Mesothelial cell of epicardium (in vitro differentiated cells): ENCODE measurements at places on chromosomes 13 and 19. TPM values are rescaled to one million over a fixed set of nuclear protein-coding genes. Genes with fewer than 3 reads are reported as not detected.

- peaks cover 2% of the 10 kb centered on the region for H3K4me1 ChIP-seq
- DNase-seq, result no peak
- H3K27me3 ChIP-seq, result peaks cover 5% of the 10 kb centered on the region
- H3K36me3 ChIP-seq, result no peaks in the 10 kb centered on the region
These were observed 26.2 kb upstream of the C13orf42 start for GRCh38 chr13:51137250-51137649.

- H3K27me3 ChIP-seq, result no peaks in the 10 kb centered on the region
- H3K27ac ChIP-seq, result no peak overlapping the region
- H3K4me3 ChIP-seq, result no peak overlapping the region
These were observed 87.7 kb downstream of the SLITRK1 start for GRCh38 chr13:83794583-83794982.

DNA sequence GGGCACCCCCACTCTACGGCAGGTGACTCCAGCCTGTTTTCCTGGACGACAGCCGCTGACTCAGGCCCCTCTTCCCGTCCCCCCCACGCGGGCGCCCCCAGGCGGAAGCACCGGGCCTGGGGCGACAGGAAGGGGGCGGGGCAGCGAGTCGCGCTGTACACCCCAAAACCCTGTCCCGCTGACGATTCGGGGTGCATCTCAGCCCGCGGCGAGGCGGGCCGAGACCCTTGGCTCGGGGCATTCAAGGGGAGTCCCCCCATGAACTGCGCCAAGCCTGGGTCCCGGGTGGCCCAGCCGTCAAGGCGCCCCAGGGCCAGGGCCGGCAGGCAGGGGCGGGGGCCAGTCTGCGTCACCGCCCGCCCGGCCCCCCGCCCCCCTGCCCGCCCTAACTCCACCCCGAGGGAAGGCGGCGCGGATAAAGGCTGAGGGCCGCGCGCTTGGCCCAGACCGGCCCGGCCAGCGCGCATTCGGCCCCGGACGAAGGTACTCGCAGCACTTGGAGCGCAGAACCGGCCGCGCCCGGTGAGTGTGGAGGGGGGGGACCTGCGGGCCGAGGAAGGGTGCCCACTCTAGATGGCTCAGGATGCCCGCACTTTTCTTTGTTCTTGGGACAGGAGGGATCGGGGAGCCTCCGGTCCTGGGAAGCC, at the start of gene MIDN:
Gene MIDN (plus strand): TSS at position 445 of the 647 bp plus-strand sequence. CDS start 1,714 bp downstream, outside the sequence.
- H3K36me3 ChIP-seq, result no peaks in the 10 kb centered on the region
- H3K4me3 ChIP-seq, result peak within 1 kb of the TSS; percentile 77
- DNase-seq, result peak; percentile 64
- no peaks in the 10 kb centered on the region for H3K27me3 ChIP-seq
- peaks cover 13% of the 10 kb centered on the region for H3K4me1 ChIP-seq
- peak within 1 kb of the TSS; percentile 90 for H3K27ac ChIP-seq

- peak; percentile 65 for DNase-seq
- H3K27me3 ChIP-seq, result no peaks in the 10 kb centered on the region
- H3K4me3 ChIP-seq, result peak overlapping the region; percentile 71
- H3K36me3 ChIP-seq, result peaks cover 4% of the 10 kb centered on the region
These were observed 102.5 kb downstream of the GADD45B start for GRCh38 chr19:2578391-2578890.

GNG8 gene
- total RNA-seq, result 7.6 to 13.7 TPM (median 12.2 TPM) in 3 replicates

DNA sequence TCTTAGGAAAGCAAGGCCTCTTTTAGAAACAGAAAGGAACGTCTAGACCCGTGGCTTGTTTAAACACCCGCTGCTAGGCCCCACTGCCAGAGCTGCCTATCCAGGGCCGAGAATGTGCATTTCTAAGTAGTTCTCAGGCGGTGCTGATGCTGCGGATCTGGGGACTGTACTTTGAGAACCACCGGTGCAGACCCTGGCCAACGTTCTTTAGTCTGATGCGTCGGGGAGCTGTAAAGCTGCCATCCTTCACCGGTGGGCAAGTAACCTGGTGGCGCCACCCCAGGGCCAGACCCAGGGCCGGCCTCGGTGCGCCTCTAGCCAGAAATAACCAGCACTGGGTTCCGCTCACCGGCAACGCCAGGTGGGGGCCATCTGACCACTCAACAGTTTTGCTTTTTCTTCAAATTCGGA, 47.1 kb downstream of the TGDS start:
- H3K4me1 ChIP-seq, result peaks cover 11% of the 10 kb centered on the region
- H3K27me3 ChIP-seq, result peaks cover 3% of the 10 kb centered on the region
- no peak for DNase-seq
- H3K4me3 ChIP-seq, result peak overlapping the region; percentile 83

GDF15 gene
- total RNA-seq, result 3.2 to 4.7 TPM (median 3.9 TPM) in 3 replicates

DNA sequence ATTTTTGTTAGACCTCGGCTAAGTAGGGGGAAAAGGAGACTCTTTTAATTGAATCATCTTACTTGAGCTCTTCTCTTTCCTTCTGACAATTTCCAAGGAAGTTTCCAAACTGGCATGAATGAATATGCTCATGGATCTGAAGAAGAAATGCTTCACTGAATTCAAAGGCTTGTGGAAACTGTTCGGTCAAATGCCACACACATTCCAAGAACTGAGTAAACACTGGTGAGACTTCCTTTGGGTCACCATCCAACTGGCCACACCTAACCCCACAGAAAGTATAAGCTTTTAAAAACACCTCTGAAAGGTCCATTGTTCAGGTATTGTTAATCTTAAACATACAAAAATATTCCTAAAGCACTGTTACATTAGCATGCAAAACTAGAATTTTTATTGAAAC, 33.6 kb downstream of the MTMR6 start:
- H3K27ac ChIP-seq, result no peak overlapping the region
- no peak for DNase-seq
- H3K4me1 ChIP-seq, result peaks cover 2% of the 10 kb centered on the region
- no peaks in the 10 kb centered on the region for H3K27me3 ChIP-seq
- H3K4me3 ChIP-seq, result no peak overlapping the region

DNA sequence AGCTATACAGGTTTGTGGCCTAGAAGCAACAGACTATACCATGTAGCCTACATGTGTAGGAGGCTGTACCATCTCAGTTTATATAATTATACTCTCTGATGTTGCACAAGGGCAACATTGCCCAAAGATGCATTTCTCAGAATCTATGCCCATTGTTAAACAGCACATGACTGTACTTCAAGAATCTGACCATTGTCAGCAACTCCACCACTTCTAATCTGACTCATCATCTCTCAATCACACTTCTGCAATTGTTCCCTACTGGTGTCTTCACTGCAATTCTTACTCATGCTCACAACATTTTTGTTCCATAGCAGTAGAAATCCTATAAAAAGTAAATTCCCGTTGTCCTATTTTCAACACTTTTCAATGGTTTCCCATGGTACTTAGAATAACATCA, 63.9 kb upstream of the ATXN8OS start:
- no peaks in the 10 kb centered on the region for H3K27me3 ChIP-seq
- H3K27ac ChIP-seq, result no peak overlapping the region
- no peaks in the 10 kb centered on the region for H3K36me3 ChIP-seq
- H3K4me3 ChIP-seq, result no peak overlapping the region

DNA sequence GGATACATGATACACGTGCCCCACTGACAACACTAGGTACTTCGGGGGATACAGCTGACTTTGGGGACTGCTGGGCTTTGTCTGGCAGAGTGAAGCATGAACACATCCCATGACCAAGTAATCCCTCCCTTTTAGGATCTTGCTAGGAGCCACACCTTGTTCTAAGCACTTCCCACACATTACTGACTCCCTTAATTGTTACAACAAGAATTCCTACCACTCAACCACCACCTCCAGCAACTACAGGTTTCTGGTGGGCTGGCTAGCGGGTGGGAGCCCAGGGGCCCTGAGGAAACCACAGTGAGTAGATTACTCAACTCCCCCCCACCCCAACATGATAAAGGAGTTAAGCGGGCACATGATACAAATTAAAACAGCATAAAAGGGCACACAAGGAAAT, 7.2 kb upstream of the SLC35E1 start:
- no peak overlapping the region for H3K27ac ChIP-seq
- peaks cover 13% of the 10 kb centered on the region for H3K36me3 ChIP-seq
- H3K4me3 ChIP-seq, result no peak overlapping the region
- no peak for DNase-seq

GRCh38 chr19:30710721-30711120, 338.5 kb downstream of the ZNF536 start:
- no peaks in the 10 kb centered on the region for H3K36me3 ChIP-seq
- peaks cover 8% of the 10 kb centered on the region for H3K4me1 ChIP-seq
- H3K27ac ChIP-seq, result no peak overlapping the region

DNA sequence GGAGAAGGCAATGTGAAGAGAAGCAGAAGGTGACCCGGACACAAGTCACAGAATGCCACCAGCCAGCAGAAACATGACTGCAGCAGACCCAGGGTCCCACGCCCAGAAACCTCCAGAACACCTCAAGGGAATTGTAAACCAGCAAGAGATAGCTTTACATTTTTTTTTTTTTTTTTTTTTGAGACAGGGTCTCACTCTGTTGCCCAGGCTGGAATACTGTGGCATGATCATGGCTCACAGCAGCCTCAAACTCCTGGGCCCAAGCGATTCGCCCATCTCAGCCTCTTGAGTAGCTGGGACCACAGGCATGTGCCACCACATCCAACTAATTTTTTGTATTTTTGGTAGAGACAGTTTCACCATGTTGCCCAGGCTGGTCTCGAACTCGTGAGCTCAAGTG, 10.5 kb upstream of the CEACAM20 start:
- H3K27ac ChIP-seq, result no peak overlapping the region
- H3K36me3 ChIP-seq, result no peaks in the 10 kb centered on the region
- peaks cover 15% of the 10 kb centered on the region for H3K27me3 ChIP-seq
- DNase-seq, result no peak
- no peaks in the 10 kb centered on the region for H3K4me1 ChIP-seq

DNA sequence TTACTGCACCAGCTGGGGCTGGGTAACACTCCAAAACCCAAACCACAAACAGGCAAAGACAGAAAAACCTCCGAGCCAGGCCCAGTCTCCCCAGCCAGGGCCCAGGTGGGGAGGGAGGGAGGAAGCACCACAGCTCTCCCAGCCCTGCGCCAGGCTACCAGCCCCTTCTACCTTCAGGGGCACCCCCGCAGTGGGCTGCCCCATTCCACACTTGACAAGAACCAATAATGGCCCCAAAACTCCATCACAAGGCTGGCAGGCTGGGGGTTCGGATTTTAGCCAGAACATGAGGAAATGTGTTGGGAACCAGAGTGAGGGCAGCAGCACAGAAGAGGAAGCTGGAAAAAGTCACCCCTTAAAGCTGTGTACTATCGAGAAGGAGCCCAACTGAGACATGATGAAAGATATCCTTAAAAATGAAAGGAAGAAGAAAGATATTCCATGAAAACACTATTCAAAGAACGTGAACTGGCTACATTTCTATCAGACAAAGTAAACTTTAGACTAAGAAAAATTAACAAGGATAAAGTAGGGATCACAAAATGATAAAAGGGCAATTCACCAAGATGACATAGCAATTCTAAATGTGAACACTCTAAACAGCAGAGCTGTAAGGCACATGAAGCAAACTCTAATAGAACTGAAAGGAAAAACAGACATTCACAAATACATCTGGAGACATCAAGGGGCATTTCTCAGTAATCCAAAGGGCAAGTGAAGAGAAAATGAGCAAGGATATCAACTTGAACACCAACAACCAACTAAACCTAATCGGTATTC, 12.9 kb downstream of the TUBGCP3 start:
- peak overlapping the region; percentile 22 for H3K27ac ChIP-seq
- H3K4me1 ChIP-seq, result peaks cover 14% of the 10 kb centered on the region
- H3K4me3 ChIP-seq, result no peak overlapping the region
- no peaks in the 10 kb centered on the region for H3K27me3 ChIP-seq

- DNase-seq, result no peak
- no peaks in the 10 kb centered on the region for H3K36me3 ChIP-seq
- H3K27me3 ChIP-seq, result no peaks in the 10 kb centered on the region
- peaks cover 28% of the 10 kb centered on the region for H3K4me1 ChIP-seq
These were observed 576 bp downstream of the DOT1L start for GRCh38 chr19:2164020-2164998.

DNA sequence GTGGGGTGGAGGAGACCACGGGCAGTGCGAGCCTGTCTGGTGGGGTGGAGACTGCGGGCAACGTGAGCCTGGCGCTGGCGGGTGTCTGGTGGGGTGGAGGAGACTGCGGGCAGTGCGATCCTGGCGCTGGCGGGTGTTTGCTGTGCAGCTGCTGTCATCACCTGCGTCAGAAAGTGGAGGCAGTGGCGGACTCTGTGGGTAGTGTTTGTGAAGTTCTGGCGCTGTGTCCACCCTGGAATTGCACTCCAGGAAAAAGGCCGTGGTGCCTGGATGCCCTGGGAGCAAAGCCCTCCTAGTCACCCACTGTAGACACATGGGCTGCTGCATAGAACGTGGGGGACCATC, 6.2 kb downstream of the TEX29 start:
- H3K36me3 ChIP-seq, result no peaks in the 10 kb centered on the region
- no peak overlapping the region for H3K27ac ChIP-seq
- peaks cover 2% of the 10 kb centered on the region for H3K4me1 ChIP-seq
- DNase-seq, result no peak
- H3K4me3 ChIP-seq, result no peak overlapping the region

DNA sequence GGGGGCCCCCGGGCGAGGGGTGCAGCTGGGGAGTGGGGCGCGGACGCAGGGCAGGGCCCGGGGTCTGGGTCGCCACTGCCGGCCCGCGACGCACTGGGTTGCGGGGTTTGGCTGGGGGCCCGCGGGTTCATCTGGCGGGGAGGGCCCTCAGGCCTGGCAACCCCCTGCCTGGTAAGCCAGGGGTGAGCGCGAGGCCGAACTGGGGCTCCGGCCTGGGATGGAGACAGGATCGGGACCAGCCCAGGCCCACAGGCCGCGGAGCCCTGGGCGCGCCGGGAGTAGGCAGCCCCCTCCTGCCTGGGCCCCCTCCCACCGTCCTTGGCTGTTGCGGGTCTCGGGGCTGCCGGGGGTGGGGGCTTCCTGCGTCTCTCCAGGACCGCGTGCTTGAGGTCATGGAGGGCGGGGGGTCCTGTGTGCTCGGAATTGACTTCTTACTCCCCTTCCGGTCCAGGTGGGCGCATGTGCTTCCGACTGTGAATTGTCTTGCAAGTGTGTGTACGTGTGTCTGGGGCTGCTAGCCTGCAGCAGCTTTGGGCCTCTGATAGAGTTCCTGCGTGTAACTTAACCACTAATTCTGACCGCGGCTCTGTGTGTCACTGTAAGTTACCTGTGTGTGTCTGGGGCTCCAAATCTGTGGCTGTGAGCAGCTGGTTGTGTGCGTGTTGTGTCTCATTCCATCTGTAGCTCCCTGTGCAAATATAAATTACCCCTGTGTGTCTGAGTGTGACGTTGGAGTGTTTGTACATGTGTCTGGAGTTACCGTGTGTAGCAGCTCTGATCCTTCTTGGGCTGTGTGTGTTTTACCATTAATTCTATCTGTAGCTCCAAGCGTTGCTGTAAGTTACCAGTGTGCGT, 751 bp downstream of the GRAMD1A start:
- no peaks in the 10 kb centered on the region for H3K27me3 ChIP-seq
- H3K36me3 ChIP-seq, result no peaks in the 10 kb centered on the region
- H3K4me1 ChIP-seq, result peaks cover 52% of the 10 kb centered on the region
- no peak for DNase-seq

MEF2B gene
- total RNA-seq, result 1.4 to 2.9 TPM (median 2.8 TPM) in 3 replicates

LILRB4 gene
- not detected in 3 replicates for total RNA-seq

- H3K36me3 ChIP-seq, result no peaks in the 10 kb centered on the region
- H3K27me3 ChIP-seq, result peaks cover 19% of the 10 kb centered on the region
- H3K4me1 ChIP-seq, result no peaks in the 10 kb centered on the region
- H3K27ac ChIP-seq, result no peak overlapping the region
- DNase-seq, result no peak
These were observed 45.9 kb upstream of the KCTD15 start for GRCh38 chr19:33750587-33751435.
